ENCODE measurements at places on chromosomes 16 and 17. TPM values are rescaled to one million over a fixed set of nuclear protein-coding genes. Genes with fewer than 3 reads are reported as not detected.
A peak's percentile ranks its signal among the peaks of the same experiment; 100 is the strongest.

DNA sequence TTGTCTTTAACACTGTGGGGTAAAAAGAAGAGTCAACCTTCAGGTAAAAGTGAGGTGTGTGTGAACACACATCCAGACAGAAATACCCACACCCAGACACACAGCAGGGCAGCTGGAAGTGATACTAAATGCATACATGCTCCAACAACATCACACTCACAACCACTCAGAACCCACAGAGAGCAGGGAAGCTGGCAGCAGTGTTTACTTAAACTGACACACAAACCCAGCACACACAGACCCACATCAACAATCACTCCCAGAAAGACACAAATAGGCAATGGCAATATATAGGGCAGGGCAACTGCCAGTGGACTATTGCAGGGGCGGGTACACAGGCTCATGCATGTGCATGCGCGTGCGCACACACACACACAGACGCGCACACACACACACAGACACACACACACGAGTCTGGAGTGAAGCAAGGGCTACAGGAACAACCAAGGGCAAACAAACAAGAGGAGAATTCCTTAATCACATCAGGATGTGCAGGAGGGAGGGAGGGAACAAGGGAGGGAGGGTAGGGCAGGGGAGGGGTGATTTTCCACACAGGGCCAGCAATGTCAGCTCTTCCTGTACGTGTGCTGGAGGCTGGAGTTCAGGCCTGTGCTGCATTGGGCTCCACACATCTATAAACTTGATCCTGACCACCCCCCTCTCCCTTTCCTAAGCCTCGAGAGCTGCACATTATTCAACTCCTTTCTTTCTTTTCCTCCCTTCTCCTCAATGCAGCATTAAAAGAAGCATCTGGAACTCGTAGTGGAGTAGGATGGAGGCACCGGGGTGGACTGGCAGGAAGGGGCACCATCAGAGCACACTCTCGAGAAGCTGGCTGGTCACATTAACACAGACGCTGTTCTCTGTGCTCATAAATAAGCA, 30.1 kb downstream of the HIC1 start:
- peak; percentile 93 for DNase-seq

GRCh38 chr17:67693811-67694210, 23.9 kb upstream of the NOL11 start:
- no peak for DNase-seq

DNA sequence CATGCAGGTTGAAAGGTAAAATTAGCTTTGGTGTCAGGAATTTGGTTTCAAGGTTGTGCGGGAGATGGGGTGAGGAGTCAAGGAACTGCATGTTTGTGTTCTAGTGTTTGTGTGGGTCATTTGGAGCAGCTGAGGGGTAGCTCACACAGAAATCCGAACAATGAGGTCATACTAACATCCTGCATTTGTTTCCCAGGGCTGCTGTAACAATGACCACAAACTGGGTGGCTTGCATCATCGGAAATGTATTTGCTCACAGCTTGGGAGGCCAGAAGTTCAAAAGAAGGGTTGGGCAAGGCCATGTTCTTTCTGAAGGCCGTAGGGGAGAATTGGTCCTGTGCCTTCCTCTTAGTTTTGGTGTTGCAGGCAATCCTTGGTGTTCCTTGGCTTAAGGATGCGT, 287.4 kb downstream of the HAPSTR1 start:
- DNase-seq = no peak

DNA sequence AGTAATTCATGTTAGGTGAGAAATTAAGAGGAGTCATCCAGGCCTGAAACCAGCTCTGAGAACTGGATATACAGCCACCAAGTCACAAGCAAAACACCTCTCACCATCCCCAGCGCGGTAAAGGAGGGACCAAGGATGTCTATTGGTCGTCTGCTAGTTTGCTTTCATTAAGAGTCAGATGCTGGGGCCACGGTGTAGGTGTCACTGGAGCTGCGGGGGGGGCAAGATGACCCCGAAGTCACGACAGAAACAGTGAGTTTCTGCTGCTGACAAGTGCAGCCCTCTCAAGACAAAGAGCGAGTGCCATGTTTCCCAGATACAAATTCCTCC, 790 bp downstream of the NCBP3 start:
- DNase-seq = no peak

C17orf50 gene
- polyA plus RNA-seq = 0.41 TPM

TMEM204 gene
- polyA plus RNA-seq = 49.5 TPM

KRTAP2-3 gene
- polyA plus RNA-seq = not detected
